ENCODE measurements at places on chromosomes 5 and 9.

- no peak for DNase-seq
Observed at GRCh38 chr5:118863345-118863744, 125.0 kb downstream of the DTWD2 start.

- DNase-seq: no peak
Observed at GRCh38 chr9:126481862-126482261, 131.9 kb upstream of the LMX1B start.

DNA sequence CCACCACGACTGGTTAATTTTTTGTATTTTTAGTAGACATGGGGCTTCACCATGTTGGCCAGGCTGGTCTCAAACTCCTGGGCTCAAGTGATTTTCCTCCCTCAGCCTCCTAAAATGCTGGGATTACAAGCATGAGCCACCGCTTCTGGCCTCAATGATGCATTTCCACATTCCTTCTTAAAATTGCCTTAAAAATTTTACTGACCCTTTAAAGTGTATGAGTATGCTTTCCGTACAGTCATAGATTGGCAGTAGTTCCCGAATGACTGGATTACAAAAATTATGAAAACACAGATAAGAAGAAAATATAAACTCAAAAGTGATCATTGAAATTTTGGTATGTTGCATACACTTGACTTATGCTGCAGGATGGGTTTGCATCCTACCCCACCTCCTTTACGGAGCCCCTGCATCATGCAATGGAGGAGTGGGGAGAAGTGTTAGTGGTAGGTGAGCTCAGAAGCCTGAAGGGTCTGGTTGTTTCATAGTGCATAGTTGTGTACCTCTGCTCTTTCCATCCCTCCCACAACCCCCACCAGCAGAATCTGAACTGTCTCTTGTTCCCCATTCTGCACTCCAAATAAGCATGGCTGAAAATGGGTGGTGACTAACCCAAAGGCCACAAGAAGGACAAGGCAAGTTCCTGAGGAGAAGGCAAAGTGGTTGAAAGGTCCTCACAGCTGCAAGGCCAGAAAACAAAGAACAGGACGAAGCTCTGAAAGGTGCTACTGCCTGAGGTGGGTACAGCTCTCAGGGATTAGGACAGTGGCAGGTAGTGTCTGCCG is 26.8 kb downstream of the ANKRD55 start:
- DNase-seq: no peak

- DNase-seq: no peak
Observed at GRCh38 chr9:13898957-13899356, 415.0 kb downstream of the NFIB start.

DNA sequence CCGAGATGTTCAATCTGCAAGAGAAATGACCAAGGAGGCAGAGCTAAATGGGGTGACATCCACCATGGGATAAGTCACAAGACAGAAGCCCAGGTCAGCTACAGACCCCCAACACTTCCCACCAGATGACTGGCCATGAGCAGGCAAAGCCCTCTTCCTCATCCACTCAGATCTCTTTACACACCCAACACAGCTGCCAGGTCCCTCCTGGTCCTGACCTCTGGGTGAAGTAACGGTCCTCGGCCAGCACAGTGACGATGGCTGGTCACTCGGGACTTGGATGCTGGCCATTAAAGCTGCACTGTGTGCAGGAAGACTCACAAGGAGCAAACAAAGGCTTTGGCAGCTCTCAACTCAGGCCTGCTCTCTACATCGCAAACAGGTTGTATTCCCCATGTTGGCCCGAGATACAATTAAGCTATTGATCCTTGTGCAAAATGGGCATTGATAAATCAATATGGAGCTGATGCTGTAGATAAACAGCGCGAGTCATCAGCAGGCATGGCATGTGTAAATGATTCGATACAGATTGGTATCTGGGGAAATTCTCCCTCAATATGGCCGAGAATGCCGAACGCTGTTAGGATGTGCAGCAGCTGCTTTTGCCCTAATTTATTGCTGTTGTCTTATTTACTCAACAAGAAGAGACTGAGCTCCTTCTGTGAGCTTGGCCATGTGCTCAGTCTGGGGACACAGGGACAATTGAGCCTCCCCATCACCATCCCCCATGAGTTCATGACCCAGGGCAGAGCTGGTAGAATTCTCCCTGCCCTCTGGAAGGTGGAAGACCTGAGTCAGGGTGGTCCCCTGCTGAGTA is 98.7 kb downstream of the C5orf15 start:
- no peak for DNase-seq

- no peak for DNase-seq
Observed at GRCh38 chr9:18255747-18256146, 218.2 kb upstream of the ADAMTSL1 start.

GRCh38 chr9:68492806-68493205 is 47.9 kb downstream of the TMEM252 start:
- DNase-seq: no peak

- DNase-seq: no peak
Observed at GRCh38 chr9:89367281-89367680, 49.0 kb downstream of the SECISBP2 start.

All from activated gamma-delta T cell treated with Interleukin-2 at 50 U/mL for 16 hours (primary cell).